Activated CD4-positive, alpha-beta memory T cell treated with anti-CD3 and anti-CD28 coated beads, Interleukin-2, amount 10 ng/mL, durations not matched to agents 7 days and 5 days (primary cell): ENCODE measurements at places on chromosomes 3 and 15. TPM values are rescaled to one million over a fixed set of nuclear protein-coding genes. Genes with fewer than 3 reads are reported as not detected.
A peak's percentile ranks its signal among the peaks of the same experiment; 100 is the strongest.

Gene GOLGA8H
- not detected for total RNA-seq

Gene CHDH
- total RNA-seq: 9.0 TPM

Gene PTH1R
- not detected for total RNA-seq

Gene PRSS50
- total RNA-seq: not detected

Gene ADAMTS7
- 0.35 TPM for total RNA-seq

Gene MRPL3
- 63.5 TPM for total RNA-seq

Gene DNASE1L3
- total RNA-seq: not detected

Gene FSD2
- total RNA-seq: not detected

Gene EDC3
- total RNA-seq: 39.6 TPM

Gene SLC22A14
- not detected for total RNA-seq

Gene EHHADH
- total RNA-seq: 1.9 TPM

Gene DZIP1L
- 0.05 TPM for total RNA-seq

GRCh38 chr3:27010834-27011233 lies 358.3 kb downstream of the NEK10 start:
- no peak for DNase-seq
- H3K36me3 ChIP-seq: no peaks in the 10 kb centered on the region
- H3K4me3 ChIP-seq: no peak overlapping the region
- H3K4me1 ChIP-seq: no peaks in the 10 kb centered on the region
- H3K27ac ChIP-seq: no peak overlapping the region
- no peaks in the 10 kb centered on the region for H3K27me3 ChIP-seq

DNA sequence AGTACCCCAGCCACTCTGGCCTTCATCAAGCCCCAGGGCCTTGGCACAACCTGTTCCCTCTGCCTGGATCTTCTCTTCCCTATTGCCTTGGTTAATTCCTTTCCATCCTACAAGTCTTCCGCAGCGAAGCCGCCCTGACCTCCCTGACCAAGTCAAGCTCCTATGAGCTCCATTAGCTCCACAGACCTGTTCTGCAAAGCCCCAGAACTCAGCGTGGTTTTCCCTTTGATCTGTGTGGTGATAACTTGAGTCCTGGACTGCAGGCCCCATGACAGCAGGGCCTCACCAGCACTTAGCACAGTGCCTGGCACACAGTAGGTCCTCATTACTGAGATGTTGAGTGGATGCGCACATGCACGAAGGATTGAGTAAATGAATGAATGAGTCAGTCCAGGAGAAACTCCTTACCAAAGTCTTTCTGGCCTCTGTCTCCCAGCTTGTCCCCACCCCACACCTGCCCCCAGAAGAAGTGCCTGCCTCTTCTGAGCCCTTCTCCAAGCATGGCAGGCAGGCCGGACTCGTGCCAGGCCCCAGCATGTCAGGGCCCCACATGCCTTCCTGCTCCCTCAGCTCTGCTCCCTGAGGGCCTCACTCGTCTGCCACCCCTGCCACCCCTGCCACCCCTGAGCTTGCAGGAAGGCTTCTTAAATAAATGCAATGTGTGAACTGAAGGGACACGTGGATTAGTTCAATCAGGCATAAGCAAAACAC lies 6.3 kb downstream of the ANPEP start:
- no peak overlapping the region for H3K27ac ChIP-seq
- no peaks in the 10 kb centered on the region for H3K4me1 ChIP-seq
- H3K36me3 ChIP-seq: no peaks in the 10 kb centered on the region
- peaks cover 1% of the 10 kb centered on the region for H3K27me3 ChIP-seq
- no peak for DNase-seq

DNA sequence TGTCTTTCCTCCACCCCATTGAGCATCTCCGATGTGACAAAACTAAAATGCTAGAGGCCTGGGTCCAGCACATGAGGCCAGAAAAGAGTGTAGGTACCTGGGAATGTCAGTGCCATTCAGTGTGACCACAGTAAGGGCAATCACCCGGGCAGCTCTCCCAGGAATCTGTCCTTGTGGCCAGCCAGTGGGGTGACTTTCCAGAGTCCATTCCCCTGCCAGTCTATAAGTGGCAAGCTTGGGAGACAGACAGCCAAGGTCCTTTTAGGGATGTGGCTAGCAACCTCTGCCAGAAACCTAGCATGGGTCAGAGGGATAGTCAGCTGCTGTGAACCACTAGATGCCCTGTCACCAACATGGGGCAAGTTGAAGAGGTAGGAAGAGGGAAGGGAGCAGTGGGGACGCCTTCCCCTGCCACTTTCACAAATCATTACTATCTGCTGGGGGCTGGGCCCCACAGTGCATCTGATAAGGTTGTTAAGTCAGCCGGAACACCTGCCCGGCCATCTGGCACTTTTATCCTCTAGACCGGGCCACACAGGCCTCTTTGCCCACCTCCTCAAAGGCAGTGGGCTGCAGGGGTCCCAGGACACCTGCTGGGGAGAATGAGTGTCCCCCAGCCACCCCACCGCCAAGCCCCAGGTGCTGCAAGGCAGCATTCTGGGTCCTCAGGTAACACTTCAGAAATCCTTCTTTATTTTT lies 24.8 kb upstream of the DET1 start:
- no peak for DNase-seq
- no peak overlapping the region for H3K4me3 ChIP-seq
- H3K27ac ChIP-seq: no peak overlapping the region

DNA sequence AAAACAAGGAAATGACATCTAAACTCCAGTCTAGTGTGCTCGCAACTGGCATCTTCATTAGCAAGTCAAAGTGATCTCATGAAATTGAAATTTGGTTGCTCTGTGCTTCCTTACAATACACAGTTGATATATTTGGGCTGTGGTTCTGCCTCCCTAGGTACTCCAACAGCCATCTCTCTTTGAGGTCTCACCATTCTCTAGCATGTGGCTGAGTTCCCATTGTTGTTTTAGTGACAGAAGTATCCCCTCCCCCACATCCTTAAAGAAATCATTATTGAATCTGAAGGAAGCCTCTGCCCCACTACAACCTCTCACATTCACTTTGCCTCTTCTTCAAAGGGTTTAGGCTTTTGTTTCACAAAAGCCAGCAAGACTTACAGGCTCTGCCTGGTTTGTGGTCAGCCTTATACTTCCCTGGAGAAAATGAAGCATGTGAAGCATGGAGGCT lies 516.5 kb downstream of the NLGN1 start:
- no peaks in the 10 kb centered on the region for H3K36me3 ChIP-seq
- no peaks in the 10 kb centered on the region for H3K4me1 ChIP-seq
- H3K4me3 ChIP-seq: no peak overlapping the region
- DNase-seq: no peak

- H3K4me1 ChIP-seq: peaks cover 22% of the 10 kb centered on the region
- no peak overlapping the region for H3K27ac ChIP-seq
- DNase-seq: no peak
- no peak overlapping the region for H3K4me3 ChIP-seq
Measured at GRCh38 chr15:52505151-52505550, 23.5 kb downstream of the MYO5A start.

DNA sequence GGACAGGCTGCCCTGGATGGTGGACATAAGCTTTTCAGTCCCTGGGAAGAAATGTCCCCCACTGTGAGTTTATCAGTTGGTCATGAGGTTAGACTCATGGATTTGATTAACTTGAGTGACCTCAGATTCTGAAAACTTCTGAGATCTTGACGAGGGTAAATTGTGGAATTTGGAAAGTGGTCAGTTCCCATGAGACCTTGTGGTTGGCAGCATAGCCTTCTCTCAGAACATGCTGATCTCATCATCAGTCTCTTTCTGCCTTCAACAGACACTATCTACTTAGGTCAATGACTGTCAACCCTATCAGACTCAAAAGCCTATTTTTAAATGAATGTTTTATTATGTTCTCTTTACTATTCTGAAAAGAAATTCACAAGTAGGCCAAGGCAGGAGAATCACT lies 45.6 kb upstream of the NDUFB4 start:
- H3K36me3 ChIP-seq: no peaks in the 10 kb centered on the region
- no peak for DNase-seq
- no peak overlapping the region for H3K27ac ChIP-seq
- H3K4me1 ChIP-seq: no peaks in the 10 kb centered on the region

GRCh38 chr3:123668906-123669305 lies 84.1 kb upstream of the HACD2 start:
- H3K27me3 ChIP-seq: peaks cover 22% of the 10 kb centered on the region
- no peak for DNase-seq
- H3K4me1 ChIP-seq: peaks cover 4% of the 10 kb centered on the region
- H3K4me3 ChIP-seq: no peak overlapping the region
- H3K36me3 ChIP-seq: no peaks in the 10 kb centered on the region

DNA sequence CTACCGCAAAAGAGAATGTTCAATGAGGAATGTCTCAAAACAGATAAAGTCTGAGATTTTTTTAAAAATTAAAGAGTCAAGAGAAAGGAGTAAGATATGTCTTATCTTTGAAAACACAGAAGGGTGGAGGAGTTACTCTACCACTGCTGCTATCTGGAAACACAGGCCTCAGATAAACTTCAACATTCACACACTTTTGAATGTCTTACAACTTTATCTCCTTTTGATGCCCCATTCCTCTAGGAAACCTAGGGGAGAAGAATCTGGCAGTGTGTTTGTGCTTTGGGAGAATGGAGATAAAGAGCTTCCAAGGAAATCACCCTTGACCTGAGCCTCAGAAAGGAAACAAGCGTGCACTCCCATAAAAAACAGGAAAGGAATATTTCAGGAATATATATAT lies 468.2 kb downstream of the PLOD2 start:
- H3K36me3 ChIP-seq: no peaks in the 10 kb centered on the region
- H3K4me1 ChIP-seq: no peaks in the 10 kb centered on the region
- H3K4me3 ChIP-seq: no peak overlapping the region

GRCh38 chr15:81001152-81002008 lies 657 bp downstream of the TLNRD1 start:
- peak overlapping the region; percentile 98 for H3K4me3 ChIP-seq
- peaks cover 59% of the 10 kb centered on the region for H3K4me1 ChIP-seq
- peak overlapping the region; percentile 99 for H3K27ac ChIP-seq
- peak; percentile 58 for DNase-seq

- no peak overlapping the region for H3K4me3 ChIP-seq
- H3K4me1 ChIP-seq: no peaks in the 10 kb centered on the region
- H3K27me3 ChIP-seq: peaks cover 2% of the 10 kb centered on the region
- no peak overlapping the region for H3K27ac ChIP-seq
- DNase-seq: no peak
Measured at GRCh38 chr3:107498646-107499045, 24.1 kb upstream of the BBX start.

GRCh38 chr3:4856986-4857385 lies 122.3 kb upstream of the BHLHE40 start:
- H3K27ac ChIP-seq: no peak overlapping the region
- H3K36me3 ChIP-seq: peaks cover 62% of the 10 kb centered on the region
- H3K27me3 ChIP-seq: no peaks in the 10 kb centered on the region
- H3K4me1 ChIP-seq: peaks cover 43% of the 10 kb centered on the region
- H3K4me3 ChIP-seq: no peak overlapping the region

DNA sequence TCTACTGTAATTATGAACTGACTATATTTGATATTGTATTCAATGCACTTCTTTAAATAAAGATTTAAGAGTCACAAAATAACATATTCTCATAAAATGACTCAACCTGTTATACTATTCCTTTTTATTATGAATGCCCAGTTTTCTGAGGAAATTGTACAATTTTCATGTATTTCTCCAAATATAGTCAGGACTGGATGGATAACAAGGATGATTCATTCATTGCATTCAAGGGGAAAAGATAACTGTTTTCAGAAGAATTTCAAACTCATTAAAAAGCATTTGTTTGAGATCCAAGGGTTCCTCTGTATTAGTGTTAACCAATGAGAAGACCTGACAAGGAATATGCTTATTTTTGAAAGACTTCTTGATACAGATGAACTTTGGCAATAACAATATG lies 163.7 kb downstream of the MEIS2 start:
- H3K27me3 ChIP-seq: no peaks in the 10 kb centered on the region
- no peaks in the 10 kb centered on the region for H3K36me3 ChIP-seq
- no peak for DNase-seq
- H3K27ac ChIP-seq: no peak overlapping the region

GRCh38 chr3:146581080-146581601 lies 24.0 kb downstream of the PLSCR5 start:
- H3K4me3 ChIP-seq: no peak overlapping the region
- H3K4me1 ChIP-seq: peaks cover 2% of the 10 kb centered on the region
- no peak for DNase-seq
- no peak overlapping the region for H3K27ac ChIP-seq

GRCh38 chr3:153961494-153961893 lies 159.7 kb upstream of the ARHGEF26 start:
- H3K36me3 ChIP-seq: no peaks in the 10 kb centered on the region
- H3K27ac ChIP-seq: no peak overlapping the region
- DNase-seq: no peak
- peaks cover 5% of the 10 kb centered on the region for H3K27me3 ChIP-seq
- no peak overlapping the region for H3K4me3 ChIP-seq

DNA sequence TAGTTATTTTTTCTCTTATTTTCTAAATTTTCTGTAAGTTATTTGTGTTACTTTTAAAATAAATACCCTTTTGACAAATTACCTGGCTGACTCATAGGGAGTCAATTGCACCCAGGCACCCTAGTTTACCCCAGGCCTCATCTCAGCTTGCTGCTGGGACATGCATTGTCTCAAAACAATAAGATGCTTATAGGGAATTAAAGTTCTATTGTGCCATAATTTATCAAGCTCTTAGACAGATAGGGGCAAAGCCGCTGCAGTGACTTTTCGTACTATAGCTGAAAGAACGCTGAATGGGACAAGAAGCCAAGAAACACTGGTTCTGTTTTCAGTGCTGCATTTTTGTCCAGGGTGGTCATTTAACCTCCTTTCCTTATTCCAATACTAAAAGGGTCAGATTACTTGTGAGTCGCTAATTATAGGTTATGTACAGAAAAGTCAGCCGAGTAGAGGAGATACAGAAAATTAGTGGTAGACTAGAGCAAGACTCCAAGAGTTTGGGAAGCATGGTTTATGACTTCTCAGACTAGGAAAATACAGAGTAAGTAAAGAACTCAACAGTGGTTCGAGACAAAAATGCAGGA lies 50.3 kb downstream of the EXD1 start:
- H3K27me3 ChIP-seq: no peaks in the 10 kb centered on the region
- H3K36me3 ChIP-seq: no peaks in the 10 kb centered on the region
- DNase-seq: no peak
- H3K4me1 ChIP-seq: no peaks in the 10 kb centered on the region
- H3K27ac ChIP-seq: no peak overlapping the region
- H3K4me3 ChIP-seq: no peak overlapping the region

DNA sequence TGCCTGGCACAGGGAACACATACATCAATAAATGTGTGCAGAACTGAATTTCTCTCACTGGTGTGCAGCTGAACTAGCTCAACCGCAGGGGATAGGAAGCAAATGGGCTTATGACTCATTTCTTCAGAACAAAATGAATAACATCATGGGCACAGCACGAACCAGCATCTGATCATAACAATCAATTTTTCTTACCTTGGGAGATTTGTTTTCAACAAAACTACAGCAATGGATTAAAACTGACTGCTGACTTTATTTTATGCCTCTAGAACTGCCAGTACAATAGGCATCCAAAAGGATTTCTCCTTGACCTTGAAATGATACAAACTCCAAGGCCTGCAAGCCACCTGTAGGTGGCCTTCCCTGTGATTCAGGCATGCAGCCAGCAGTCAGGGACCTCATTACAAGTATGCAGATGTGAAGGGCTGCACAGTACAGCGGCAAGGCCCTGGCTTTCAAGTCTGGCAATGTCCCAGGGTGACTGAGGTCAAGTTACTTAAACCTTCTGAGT lies 26.1 kb downstream of the TAMM41 start:
- peak; percentile 50 for DNase-seq
- H3K4me3 ChIP-seq: peak overlapping the region; percentile 0
- H3K27ac ChIP-seq: peak overlapping the region; percentile 75
- peaks cover 36% of the 10 kb centered on the region for H3K4me1 ChIP-seq
- H3K27me3 ChIP-seq: no peaks in the 10 kb centered on the region

GRCh38 chr3:150220041-150220440 lies 188.1 kb upstream of the TSC22D2 start:
- no peak overlapping the region for H3K27ac ChIP-seq
- peaks cover 2% of the 10 kb centered on the region for H3K4me1 ChIP-seq
- H3K36me3 ChIP-seq: no peaks in the 10 kb centered on the region
- H3K27me3 ChIP-seq: peaks cover 28% of the 10 kb centered on the region
